ENCODE measurements at places on chromosomes 2 and 18.

DNA sequence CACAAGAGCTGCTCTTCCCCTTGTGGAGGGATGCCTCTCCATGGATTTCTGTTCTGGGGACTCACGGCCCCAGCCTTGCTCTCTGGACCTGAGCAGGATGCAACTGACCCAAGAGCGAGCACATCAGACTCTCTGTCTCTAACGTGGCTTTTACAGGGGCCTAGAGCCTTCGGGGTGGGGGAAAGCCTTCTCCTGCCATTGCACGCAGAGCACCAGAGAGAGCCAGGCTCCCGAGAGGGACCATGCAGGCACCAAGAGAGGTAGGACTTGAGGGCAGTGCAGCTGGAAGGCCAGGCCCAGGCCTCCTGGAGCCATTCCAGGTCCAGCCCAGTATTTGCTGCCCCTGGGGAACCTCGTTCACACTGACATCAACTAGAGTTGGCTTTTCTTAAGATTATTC, 475.6 kb upstream of the MYT1L start:
- DNase-seq = no peak

DNA sequence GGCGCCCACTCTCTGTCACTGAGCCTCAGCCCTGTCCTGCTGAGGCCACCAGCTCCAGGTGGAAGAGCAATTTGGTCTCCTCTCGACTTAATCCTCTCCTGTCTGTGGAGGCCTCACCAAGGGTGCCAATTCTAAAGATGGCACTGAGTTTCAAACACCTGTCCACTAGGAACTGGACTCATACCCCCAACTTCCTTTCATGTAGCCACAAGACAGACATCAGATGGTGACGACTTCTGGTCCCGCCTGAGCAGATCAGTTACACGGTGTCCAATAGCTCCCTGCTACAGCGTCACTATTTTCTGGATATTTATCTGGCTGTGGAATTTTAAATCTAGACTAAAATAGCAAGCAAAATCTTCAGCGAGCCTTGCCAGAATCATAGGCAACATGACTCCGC, 24.5 kb upstream of the SP5 start:
- DNase-seq = no peak

- DNase-seq = no peak
These were observed 521.7 kb upstream of the SPHKAP start for GRCh38 chr2:228703152-228703551.

GRCh38 chr2:181680937-181681811, 857 bp upstream of the NEUROD1 start:
- DNase-seq = no peak

DNA sequence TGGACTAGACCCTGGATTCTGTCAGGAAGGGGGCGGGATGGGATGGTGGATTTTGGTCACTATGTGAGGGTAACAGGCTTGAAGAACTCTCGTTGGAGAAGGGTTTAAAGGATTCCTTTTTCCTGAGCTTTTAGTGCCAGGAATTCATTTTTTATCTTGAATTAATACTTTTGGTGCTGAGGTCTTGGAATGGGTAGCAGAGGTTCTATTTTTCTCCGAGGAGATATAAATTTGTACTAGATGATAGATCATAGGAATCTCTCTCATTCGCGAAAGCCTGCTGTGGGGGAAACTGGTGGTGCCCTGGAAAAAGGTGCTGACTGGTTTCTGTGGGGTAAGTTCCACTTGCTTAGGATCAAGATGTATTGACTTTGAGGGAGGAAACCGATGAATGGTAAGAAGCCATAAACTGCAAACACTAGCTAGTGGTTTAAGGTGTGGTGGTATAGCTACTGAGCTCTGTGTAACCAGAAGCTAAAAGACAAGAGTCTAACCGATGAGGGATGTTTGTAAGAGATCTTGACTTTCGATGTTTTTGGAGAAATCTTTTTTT, 706 bp downstream of the AGPS start:
- no peak for DNase-seq

- DNase-seq = no peak
These were observed 523.0 kb downstream of the ERBB4 start for GRCh38 chr2:212015588-212015987.

GRCh38 chr2:235064976-235065375, 113.2 kb downstream of the SH3BP4 start:
- no peak for DNase-seq

- DNase-seq = no peak
These were observed 230.0 kb downstream of the CLIP4 start for GRCh38 chr2:29345236-29345635.

DNA sequence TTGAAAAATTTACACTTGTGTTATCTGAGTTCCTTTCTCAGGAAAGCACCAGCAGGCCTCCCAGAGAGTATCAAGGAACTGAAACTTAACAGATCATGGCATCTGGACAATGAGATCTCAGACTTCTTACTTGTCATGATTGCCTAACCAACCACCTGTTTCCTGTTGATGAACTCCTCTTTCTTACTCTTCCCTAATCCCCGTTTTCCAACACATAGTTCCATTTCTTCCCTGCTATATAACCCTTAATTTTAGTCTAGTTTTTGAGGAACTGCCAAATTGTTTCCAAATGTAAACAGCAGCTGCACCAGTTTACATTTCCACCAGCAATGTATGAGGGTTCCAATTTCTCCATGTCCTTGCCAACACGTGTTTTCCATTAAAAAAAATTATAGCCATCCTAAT, 6.1 kb upstream of the FAM171B start:
- DNase-seq = no peak

- no peak for DNase-seq
These were observed 166.0 kb upstream of the PIK3C3 start for GRCh38 chr18:41789001-41789400.

- DNase-seq = no peak
These were observed 21.7 kb downstream of the BCL11A start for GRCh38 chr2:60531701-60532133.

DNA sequence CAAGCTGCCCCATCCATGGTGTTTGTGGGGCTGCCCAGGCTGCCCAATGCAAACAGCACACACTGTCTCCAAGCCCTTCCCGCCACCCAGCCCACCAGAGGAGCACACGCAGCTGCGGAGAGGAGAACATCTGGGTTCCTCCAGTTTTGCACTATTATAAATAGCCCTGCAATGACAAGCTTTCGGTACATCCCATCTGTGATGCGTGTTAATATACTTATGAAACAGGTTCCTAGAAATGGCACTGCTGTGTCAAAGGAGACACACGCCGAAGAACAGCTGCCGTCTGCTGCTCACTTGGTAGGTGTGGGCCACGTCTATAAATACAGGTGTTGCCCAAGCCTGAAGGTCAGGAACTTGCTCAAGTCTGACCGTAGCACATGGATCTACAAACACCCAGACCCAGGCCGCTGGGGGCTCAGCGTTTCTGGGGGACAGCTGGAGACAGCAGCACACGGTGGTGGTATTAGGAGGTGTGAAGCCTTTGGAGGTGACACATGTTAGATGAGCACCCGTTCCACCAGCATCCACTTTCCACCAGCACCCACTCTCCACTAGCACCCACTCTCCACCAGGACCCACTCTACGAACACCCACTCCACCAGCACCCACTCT, 34.3 kb downstream of the PXDN start:
- DNase-seq = no peak

DNA sequence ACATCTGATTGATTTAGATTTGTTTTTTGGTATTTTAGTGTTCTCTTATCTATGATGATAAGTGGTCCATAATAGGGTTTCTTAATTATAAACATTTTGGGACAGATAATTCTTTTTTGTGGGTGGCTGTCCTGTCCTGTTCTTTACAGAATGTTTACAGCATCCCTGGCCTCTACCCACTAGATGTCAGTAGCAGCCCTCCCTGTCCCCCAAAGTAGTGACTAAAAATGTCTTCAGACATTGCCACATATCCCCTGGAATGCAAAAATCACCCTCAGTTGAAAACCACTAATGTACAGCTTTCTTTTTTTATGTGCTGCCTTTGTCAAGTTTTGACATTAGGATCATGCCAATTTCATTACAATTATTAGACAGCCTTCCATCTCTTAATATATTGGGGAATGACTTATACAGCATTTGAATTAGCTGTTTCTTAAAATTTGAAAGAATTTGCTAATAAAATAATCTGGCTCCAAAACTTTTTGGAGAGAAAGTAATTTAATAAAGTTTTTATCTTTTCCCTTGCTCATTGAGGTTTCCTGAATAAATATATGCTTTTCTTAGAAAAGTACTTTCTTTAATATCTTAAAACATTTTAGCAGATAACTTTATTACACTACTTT, 19.5 kb downstream of the WIPF1 start:
- no peak for DNase-seq

DNA sequence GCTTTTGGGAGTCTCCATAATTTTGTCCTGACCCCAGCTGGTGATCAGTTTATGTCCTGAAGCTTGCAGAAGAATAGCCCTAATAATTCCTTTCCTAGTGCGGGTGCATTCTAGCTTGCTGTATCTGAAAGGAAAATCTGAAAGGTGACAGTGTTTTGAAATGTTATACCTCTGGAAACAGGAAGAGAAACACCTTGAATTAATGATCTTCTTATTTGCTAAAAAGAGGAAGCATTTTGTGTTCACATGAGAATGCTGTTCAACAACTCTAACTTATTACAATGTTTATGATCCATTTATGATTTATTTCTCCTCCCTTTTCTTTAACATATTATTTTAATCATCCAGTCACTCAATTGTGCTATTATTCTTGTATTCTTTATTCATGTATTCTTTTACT, 66.9 kb upstream of the CAVIN2 start:
- no peak for DNase-seq

GRCh38 chr2:7722212-7722910, 805.1 kb downstream of the RNF144A start:
- DNase-seq = no peak

GRCh38 chr2:136305517-136306192, 187.7 kb upstream of the CXCR4 start:
- peak; percentile 37 for DNase-seq

DNA sequence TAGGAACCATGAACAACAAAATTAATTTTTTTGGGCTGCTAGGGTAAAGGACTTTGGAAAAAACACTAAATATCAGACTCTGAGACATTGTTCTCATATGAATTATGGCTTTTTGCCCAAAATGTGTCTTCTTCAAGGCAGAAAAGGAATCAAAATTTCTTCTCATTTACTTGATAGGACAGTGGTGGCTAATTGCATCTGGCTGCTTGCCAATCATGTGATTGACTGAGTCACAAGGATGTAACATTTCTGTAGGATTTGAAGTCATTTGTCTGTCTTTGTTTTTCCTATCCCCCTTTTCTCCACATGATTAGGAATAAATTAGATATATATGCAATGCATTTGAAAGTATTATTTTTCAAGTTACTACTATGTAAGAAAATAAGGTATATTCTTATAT, 130.2 kb downstream of the SLC4A10 start:
- DNase-seq = no peak

- DNase-seq = no peak
These were observed 27.4 kb upstream of the CHAC2 start for GRCh38 chr2:53740170-53740569.

- DNase-seq = no peak
These were observed 15.4 kb downstream of the PAPOLG start for GRCh38 chr2:60771508-60771907.

- no peak for DNase-seq
These were observed 901.9 kb upstream of the ZEB2 start for GRCh38 chr2:145421841-145422240.

GRCh38 chr2:101967826-101968513, 23.8 kb upstream of the IL1R2 start:
- peak; percentile 38 for DNase-seq
